ENCODE measurements at places on chromosomes 5 and 9.
A peak's percentile ranks its signal among the peaks of the same experiment; 100 is the strongest.

GRCh38 chr5:38996123-38996522, 78.1 kb downstream of the RICTOR start:
- no peak for DNase-seq

- DNase-seq, result no peak
Measured at GRCh38 chr5:30447431-30447830, 746.1 kb upstream of the CDH6 start.

GRCh38 chr5:12566441-12566840, 662.2 kb upstream of the CTNND2 start:
- DNase-seq, result no peak

DNA sequence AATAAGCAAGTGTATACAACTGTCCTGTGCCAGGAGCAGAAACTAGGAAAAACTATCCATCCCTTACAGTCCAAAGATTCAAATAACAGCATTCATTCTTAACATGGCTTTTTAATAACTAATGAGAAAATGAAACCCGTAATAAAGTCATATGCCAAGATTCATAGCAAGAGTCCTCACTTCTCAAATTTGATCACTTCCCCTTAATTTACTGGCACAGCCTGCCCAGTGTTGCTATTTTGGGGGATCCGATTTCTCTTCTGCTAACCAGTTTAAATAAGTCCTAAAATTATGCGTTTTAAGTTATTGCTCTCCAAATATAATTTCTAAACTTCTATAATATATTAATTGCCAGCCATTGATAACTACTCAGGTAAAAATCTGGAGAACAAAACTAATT, 177.0 kb upstream of the PTGER4 start:
- DNase-seq, result no peak

- DNase-seq, result no peak
Measured at GRCh38 chr5:135379046-135379654, 19.9 kb downstream of the MACROH2A1 start.

GRCh38 chr9:77402286-77402685, 225.0 kb downstream of the VPS13A start:
- no peak for DNase-seq

- DNase-seq, result no peak
Measured at GRCh38 chr9:22036866-22037626, 27.9 kb upstream of the CDKN2B start.

- no peak for DNase-seq
Measured at GRCh38 chr5:66824476-66824875, 228.3 kb downstream of the MAST4 start.

DNA sequence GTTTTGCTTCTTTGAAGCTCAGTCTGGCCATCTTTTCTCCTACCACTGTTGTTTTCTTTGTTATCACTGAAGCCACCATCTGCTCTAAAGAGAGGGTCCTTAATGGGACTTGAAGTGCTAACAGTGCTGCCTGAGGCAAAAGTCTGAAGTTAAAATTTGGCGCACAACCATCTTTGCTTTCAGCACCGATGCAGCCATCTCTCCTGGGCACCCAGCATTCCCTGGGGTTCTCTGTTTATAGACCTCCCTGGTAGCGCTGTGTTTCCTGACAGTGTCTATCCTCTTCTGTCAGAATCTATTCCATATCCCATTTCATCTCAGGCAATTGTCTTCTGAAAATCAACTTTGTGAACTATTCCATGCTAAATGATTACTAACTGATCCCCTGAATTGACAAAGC, 491.5 kb upstream of the MPDZ start:
- DNase-seq, result no peak

- DNase-seq, result no peak
Measured at GRCh38 chr5:69530561-69531405, 29.2 kb upstream of the GTF2H2C start.

DNA sequence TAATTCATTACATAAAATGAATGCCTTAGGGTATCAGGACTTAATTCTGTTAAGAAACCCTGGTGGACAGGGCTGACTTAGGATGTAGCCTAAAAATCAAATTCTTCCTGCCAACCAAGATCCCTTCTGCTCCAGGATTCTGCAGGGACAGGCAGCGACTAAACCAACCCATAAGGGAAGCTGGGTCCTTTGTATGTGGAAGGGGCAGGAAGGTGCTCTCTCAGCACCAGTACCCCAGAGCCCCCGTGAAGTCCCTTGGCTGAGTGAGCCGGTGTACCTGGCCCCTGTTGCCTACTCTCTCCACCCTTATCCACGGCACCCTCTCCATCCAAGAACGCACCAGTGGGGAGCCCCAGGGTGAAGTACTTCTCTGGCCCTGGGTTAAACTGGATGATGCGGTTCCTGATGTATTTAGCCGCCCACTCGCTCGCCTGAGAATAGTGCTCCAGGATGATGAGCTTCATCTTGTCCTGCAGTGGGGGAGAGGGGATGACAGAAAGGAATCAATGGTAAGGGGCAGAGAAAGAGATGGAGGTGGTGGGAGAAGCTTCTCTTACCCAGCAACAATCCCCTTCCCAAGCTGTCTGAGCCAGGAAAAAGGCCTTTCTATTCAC, 1.1 kb downstream of the GNPDA1 start:
- no peak for DNase-seq

- no peak for DNase-seq
Measured at GRCh38 chr5:5929291-5930020, 448.9 kb downstream of the MED10 start.

DNA sequence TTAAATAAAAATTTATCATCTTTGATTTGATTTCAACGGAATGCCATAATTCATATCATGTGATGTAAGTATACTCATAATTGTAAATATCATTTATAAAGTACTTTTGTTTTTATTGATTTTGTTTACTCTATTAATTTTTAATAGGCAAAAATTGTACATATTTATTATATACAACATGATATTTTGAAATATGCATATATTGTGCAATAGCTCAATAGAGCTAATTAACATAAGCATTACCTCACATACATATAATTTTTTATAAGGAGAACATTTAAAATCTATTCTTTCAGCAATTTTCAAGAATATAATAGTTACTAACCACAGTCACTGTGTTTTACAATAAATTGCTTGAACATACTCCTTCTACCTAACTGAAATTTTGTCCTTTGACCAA, 25.0 kb upstream of the CCNH start:
- DNase-seq, result no peak

GRCh38 chr9:136545965-136546696, at the start of gene NOTCH1:
Gene NOTCH1, minus strand, starts transcription at chr9:136546048. Its CDS starts 262 bp downstream, at chr9:136545786.
- DNase-seq, result peak; percentile 89

Data from HEK293T (cell line).